ENCODE measurements at places on chromosomes 1 and 21. TPM values are rescaled to one million over a fixed set of nuclear protein-coding genes. Genes with fewer than 3 reads are reported as not detected.

CALML6 gene
- 0.40 TPM for total RNA-seq

RAB13 gene
- total RNA-seq: 53.6 TPM

PIGP gene
- total RNA-seq: 8.1 TPM

FAM78B gene
- total RNA-seq: 0.36 TPM

NR1I3 gene
- not detected for total RNA-seq

PRELP gene
- total RNA-seq: 0.07 TPM

GBP2 gene
- total RNA-seq: 38.4 TPM

S100A9 gene
- total RNA-seq: not detected

CYP4B1 gene
- total RNA-seq: not detected

SLC9C2 gene
- not detected for total RNA-seq

SELP gene
- total RNA-seq: 2.8 TPM

ACKR1 gene
- 0.13 TPM for total RNA-seq

SPRR2G gene
- not detected for total RNA-seq
